ENCODE measurements at places on chromosomes 11 and 22. TPM values are rescaled to one million over a fixed set of nuclear protein-coding genes. Genes with fewer than 3 reads are reported as not detected.

DNA sequence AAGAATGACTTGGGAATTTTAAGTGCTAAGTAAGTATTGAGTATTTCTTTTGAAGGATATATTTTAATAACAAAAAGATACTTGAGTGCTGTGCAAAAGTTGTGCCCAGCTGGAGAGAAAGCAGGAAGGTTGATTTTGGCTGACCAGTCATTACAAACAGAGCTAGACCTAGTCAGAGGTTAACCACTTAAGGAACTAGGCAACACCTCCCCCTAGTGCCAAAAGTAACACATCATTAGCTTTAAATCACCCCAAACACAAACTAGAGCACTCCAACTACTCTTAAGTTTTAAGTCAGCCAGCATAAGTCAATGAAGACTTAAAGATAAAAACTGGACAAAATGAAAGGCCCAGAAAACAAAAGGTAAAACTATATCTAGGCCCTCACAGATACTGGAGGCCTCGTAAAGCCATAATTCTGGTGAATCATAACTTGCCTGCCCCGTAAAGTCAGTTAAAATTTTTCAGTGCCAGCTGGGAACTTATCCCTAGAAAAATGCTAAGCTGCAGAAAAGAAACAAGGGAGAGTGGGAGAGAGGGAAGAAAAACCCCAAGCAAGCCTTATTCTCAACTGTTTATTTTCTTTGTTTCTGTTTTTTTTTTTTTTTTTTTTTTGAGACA, 4.6 kb downstream of the TMEM9B start:
- peak; percentile 88 for DNase-seq

DNA sequence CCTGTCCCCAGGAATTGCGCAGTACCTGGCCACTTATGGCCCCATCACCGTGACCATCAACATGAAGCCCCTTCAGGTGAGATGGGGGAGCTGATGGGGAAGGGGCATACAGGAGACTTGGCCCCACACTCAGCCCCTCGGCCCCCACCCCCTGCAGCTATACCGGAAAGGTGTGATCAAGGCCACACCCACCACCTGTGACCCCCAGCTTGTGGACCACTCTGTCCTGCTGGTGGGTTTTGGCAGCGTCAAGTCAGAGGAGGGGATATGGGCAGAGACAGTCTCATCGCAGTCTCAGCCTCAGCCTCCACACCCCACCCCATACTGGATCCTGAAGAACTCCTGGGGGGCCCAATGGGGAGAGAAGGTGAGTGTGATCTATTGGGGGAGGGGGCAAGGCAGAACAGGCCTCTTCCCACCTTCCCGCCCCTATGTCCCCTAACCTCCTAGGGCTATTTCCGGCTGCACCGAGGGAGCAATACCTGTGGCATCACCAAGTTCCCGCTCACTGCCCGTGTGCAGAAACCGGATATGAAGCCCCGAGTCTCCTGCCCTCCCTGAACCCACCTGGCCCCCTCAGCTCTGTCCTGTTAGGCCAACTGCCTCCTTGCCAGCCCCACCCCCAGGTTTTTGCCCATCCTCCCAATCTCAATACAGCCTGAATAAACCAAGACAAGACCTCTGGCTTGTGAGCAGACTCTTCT, 3.6 kb downstream of the CTSW start:
- no peak for DNase-seq

DNA sequence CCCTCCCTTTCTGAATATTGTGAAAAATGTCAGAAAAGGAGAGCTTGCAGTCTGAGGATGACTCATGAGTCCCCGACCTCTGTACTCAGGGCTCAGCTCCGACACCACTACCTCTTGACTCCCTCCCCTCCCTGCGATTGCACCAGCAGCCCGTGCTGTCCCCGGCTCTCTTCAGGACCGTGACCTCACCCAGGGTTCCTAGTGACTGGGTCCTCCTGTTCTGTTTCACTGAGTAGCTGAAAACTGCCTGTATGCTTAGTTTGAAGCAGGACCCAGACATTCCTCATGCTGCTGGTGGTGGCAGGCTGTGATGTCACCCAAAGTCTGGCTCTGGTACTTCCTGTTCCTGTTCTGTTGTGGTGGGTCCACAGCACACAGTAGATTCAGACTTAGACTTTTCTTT, 11.7 kb downstream of the PHRF1 start:
- peak; percentile 54 for DNase-seq

- no peak for DNase-seq
These were observed 58.6 kb upstream of the RPS13 start for GRCh38 chr11:17135916-17136683.

DNA sequence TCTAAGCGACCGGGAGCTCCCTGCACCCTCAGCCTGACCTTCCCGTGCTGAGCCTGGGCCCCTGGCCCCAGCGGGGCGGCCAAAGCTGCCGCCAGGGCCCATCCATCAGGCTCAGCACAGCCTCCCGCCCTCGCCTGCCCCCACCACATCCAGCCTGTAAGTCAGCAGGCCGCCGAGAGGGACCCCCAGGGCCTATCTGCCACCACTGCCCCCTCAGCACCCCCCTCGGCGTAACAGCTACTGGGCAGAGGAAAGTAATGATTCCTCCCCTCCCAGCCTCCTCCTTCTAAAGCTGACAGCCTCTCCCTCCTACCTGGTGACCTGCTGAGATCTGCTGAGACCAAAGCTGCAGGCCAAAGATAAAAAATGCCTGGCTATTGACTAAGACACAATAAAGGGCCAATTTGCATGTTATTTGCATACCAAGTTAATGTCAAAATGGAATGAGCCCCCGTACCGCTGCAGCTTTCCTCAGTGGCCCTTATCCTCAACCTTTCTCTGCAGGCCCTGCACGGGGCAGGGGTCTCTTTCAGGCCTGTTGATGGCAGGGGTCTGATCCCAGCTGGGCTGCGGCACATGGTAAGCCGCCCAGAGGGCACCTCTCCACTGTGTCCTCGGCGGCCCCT, 51.6 kb downstream of the RPUSD4 start:
- no peak for DNase-seq

DNA sequence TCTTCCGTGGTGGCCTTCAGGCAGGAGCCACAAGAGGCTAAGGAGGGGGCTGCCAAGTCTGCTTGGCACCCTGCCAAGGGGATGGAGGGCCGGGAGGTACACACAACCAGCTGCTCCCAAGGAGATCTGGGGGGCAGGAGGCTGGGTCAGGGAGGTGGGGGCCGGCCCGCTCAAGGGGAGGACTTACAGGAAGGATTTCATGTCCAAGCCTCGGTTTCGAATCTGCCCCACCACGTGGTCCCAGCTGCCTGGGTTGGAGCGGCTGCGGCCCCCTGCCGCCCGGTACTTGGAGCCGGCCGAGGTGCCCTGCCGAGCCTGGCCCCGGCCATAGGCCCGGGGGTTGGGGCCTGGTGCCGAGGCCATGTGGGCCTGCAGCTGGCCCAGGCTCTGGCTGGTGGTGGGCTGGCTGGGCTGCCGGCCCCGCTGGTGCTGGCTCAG, 33.5 kb downstream of the LRRC10B start:
- DNase-seq, result no peak

GRCh38 chr11:59957094-59957493, 6.7 kb upstream of the OOSP4A start:
- peak; percentile 28 for DNase-seq

DNA sequence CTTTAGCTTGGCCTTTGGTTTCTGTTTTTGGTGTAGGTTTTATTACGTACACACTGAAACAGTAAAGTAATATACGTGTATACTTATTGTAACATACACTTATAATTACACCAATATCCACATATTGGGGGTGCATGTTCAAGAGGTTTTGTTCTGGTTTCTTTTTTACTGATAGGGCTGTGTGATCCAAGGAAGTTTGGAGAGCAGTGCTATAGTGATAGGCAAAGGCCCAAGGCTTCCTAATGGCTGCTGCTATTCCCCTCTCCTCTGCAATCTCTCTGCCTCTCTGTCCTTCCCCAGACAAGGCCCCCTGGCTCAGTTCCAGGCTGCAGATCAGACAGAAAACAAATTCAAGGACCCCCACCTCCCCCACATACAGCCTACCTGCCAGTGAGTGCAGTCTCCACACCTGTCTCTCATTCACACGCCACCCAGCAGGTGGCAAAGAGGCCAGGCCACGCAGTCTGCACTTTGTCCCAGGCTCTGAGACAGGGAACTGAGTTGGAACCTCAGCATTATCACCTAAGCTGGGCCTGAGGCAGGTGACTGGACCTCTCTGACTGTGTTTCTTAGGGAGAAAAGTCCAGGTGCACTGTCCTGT, 15.1 kb downstream of the TMEM184B start:
- no peak for DNase-seq

DNA sequence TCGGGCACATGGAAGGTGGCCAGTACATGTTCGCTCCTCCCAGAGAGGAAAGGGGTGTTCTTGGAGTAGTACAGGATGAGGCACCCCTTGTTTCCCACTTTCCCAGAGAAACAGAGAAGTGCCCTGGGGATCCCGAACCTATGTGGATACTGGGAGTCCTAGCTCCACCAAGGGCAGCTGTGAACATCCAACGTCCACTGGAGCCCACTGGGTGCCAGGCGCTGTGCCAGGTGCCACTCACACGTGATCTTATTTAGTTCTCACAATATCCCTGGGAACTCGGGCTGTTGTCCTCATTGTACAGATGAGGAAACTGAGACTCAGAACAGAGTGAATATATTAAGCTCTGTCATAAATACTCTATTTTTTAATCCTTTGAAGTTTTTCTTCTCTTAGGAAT, 12.0 kb downstream of the SLCO2B1 start:
- no peak for DNase-seq

DNA sequence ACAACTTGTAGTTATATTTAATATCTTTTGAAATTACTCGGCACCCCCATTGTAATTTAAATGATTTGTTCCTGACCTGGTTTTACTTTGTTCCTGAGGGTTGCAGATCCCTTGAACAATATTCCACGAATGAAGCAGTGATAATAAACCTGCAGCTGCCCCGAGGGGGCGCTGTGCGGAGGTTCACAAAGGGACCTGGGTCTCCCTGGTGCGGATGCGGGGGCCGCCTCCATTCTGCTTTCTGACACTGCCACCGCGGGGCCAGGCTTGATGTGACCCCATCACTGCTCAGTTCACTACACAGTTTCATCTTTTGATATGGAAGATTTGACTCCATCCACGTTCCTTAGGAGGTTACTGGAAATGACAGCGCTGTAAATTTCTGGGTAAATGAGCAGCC, 62.9 kb upstream of the PRODH start:
- no peak for DNase-seq

- peak; percentile 36 for DNase-seq
These were observed at the start of gene MAP6 for GRCh38 chr11:75668451-75669297. Gene MAP6 (minus strand): TSS chr11:75669038. CDS start chr11:75668369, 669 bp downstream.

DNA sequence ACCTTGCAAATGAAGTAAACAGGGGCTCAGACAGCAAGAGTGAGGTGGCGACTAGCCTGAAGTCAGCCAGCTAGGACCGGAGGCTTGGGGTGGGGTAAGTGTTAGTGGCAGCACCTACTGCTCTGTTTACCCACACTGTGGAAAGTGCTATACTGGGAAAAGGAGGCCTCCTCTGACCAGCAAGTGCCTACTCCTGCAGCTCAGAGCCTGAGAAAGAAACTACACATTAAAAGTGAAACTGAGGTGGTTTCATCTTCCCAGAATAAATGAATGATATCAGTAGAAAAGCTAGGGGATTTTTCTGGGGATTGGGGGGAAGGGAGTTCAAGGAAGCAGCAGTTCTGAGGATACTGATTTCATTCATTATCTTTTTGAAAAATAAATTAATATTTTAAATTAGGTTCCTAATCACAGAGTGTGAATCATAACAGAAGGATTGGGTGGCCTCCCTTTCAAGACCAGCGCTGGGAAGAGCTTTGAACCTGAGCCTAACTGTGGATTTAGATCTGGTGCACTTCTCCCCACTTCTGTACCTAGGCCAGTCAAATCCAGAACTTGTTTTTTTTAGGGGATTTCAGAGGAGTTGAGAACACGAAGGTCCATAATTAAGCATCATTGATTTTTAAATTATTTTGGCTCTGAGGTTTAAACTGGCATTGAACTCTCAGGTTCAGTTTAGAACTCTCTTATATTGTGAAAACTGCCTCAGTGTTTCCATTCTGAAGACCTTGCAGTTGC, 48.1 kb upstream of the GRAMD1B start:
- DNase-seq, result no peak

GRCh38 chr11:6655020-6655789, 404 bp downstream of the DCHS1 start:
- DNase-seq, result no peak

- DNase-seq, result no peak
These were observed 539.2 kb downstream of the BUD13 start for GRCh38 chr11:116233561-116233960.

- no peak for DNase-seq
These were observed 48.6 kb upstream of the SLC22A12 start for GRCh38 chr11:64542172-64543125.

DNA sequence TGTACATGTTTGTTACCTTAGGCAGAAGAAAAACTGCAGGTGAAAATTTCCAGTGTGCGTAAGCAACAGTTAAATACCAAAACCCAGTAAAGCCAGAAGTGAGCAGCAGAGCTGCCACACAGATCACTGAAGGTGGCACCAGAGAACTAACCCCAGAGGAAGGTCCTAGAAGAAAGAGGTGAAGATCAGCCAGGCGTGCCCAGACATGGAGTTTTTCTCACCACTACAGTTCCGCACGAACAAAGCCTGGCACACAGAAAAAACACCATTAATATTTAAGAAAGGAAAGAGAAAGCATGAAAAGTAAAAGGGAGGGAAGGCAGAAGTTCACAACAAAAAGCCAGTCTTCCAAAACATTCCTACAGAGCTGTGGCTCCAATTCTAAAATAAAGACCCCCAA, 60.7 kb downstream of the STK33 start:
- DNase-seq, result no peak

DNA sequence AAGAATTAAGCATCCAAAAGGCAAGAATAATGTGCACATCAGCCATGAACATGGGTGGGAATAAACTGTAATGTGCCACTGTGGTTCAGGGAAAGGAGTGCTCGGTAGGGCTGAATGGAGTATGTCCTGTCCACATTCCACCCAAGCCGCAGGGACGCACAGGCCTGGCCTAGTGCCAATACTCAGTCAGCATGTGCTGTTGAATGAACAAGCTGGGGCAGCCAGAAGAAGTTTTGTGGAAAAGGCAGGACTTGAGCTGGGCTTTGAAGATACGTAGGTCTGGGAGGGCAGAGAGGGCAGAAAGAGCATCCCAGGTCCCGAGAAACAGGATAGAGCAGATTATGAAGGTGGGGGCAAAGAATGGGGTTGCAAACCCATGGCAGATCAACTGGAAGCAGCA, 60.0 kb upstream of the PLET1 start:
- DNase-seq, result peak; percentile 77

- DNase-seq, result no peak
These were observed 68.6 kb downstream of the SOX6 start for GRCh38 chr11:16287630-16288280.

F2 gene
- not detected for total RNA-seq

HIPK3 gene
- 32.4 TPM for total RNA-seq

PIK3IP1 gene
- total RNA-seq, result 1.9 TPM

SCGB1D2 gene
- total RNA-seq, result not detected

C11orf91 gene
- total RNA-seq, result not detected

SMTNL1 gene
- not detected for total RNA-seq

XPNPEP3 gene
- total RNA-seq, result 7.4 TPM

HPS5 gene
- total RNA-seq, result 18.8 TPM

Data from M059J (cell line).